ENCODE measurements at places on chromosomes 16 and 17.

DNA sequence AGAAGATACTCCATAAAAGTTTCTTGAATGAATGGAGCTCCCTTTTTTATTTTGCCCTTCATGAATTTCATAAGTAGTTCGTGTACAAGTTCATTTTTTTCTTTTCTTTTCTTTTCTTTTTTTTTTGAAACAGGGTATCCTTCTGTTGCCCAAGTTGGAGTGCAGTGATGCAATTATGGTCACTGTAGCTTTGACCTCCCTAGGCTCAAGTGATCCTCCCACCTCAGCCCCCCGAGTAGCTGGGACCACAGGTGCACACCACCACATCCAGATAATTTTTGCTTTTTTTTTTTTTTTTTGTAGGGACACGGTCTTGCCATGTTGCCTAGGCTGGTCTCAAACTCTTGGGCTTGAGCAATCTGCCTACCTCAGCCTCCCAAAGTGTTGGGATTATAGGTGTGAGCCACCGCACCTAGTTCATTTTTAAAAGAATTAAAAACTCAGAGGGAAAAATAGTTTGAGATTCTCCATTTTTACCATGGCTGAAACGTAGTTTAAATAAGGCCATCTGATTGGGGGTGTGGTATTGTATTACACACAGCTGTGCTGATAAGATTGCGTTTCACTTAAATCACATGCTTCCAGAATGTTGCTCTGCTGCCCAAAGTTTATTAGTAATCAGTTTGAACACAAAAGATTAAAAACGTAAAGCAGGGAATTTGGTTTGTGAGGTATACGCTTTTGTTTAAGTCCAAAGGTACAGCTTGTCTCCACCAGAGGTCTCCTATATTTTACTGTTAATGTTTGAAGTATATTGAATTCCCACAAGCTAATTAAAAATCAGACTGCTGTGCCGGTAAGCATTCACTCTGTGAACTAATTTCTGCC is 154.1 kb downstream of the SOCS1 start:
- DNase-seq, result no peak

- DNase-seq, result peak; percentile 18
Measured at GRCh38 chr16:85557083-85557970, 55.8 kb upstream of the GSE1 start.

GRCh38 chr17:78313735-78314648 is 45.9 kb downstream of the SOCS3 start:
- peak; percentile 74 for DNase-seq

- DNase-seq, result no peak
Measured at GRCh38 chr17:76131692-76132573, 9.1 kb downstream of the FOXJ1 start.

DNA sequence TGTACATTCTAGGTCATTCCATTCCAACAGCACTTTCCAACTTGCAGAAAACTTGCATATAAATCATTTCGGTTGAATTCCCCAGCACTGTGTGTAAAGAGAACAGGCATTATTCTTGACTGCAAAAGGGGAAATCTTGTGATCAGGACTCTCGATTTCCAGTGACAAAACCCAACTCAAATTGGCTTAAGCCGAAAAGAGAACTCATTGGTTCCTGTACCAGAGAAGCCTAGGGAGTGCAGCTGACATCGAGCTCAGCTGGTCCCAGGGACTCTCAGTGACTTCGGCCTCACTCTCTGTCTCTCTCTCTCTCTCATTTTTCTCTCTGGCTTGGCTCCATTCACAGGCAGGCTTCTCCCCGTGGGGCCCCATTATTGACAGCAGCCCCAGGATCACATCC is 30.7 kb downstream of the CD300LF start:
- no peak for DNase-seq

GRCh38 chr16:22300427-22301071 is 3.3 kb downstream of the POLR3E start:
- DNase-seq, result peak; percentile 45

DNA sequence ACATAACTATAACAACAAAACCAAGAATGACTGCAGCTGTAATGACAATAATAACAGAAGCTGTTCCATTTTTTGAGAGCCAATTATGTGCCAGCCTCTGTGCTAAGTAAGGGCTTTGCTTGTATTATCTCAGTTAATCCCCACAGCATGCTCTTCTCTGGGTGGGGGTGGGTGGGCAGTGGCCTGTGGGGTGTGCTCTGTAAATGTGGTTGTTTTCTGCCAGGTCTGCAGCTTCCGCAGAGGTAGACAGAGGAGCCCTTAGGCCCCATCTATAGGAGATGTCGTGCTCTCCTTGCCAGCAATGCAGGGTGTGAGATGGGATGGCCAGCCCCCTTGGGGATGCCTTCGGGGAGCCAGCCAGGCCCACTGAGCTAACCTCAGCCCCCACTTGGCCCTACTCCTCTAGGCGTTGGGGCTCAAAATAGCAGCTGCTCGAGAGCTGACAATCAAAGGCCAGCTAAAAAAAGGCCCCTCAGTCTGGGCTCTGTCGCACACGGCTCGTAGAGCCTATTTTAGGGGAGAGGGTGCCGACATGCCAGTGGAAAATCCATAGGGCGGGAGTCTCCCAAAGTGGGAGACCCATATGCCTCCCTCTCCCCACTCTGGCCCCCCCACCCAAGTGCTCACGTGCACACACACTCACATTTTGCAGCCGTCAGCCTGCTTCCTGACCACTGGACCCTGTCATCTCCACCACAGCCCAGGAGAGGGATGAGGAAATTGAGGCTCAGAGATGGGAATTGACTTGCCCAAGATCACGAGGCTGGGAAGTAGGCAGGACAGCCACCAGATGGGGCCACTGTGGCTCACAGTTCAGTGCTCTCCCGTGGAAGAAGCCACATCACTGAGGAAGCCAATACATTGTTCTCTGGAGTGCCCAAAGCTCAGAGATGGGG is 15.8 kb downstream of the CDH16 start:
- DNase-seq, result no peak

DNA sequence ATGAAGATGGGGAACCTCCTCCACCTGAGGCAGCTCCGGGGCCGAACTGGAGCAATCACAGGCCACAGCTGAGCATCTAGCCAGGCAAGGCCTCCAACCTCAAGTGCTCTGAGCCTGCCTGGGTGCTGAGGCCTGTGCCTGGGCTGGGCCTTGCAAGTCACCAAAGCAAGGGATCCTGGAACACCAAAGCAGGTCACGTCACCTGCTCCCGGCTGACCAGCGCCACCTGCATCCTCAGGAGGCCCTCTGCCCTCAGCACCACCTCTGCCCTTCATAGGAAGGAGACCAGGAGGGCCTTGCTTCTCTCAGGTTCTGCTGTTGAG is 68.0 kb downstream of the SMPD3 start:
- DNase-seq, result no peak

GRCh38 chr17:57593739-57594462 is 151.2 kb downstream of the CCDC182 start:
- no peak for DNase-seq

GRCh38 chr17:22703204-22703603 is 1010.9 kb downstream of the KCNJ18 start:
- DNase-seq, result no peak

DNA sequence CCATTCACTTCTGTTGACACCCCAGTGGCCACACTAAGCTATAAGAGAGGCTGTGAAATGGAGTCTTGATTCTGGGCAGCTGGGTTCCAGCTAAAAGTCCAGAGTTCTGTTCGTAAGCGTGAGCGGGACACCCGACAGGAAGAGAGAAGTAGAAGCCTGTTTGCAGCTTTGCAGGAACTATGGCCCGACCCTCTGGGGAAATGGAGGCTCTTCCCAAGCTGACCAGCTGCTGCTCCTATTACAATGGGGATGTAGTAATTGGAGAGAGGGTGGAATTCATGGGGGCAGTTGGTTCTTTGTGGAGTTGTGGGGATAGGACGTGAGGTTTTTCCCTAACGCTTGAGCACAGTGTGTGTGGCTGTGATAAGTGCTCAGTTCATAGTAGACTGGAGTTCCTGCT is 28.4 kb downstream of the UBALD1 start:
- no peak for DNase-seq

- DNase-seq, result no peak
Measured at GRCh38 chr16:79307214-79307613, 293.3 kb downstream of the MAF start.

GRCh38 chr16:80285104-80285503 is 255.7 kb upstream of the DYNLRB2 start:
- no peak for DNase-seq

- DNase-seq, result no peak
Measured at GRCh38 chr16:87058728-87059250, 258.4 kb downstream of the C16orf95 start.

GRCh38 chr16:65453646-65454045 is 331.8 kb upstream of the CDH11 start:
- DNase-seq, result no peak

GRCh38 chr17:67559381-67559966 is 158.3 kb upstream of the NOL11 start:
- peak; percentile 44 for DNase-seq

DNA sequence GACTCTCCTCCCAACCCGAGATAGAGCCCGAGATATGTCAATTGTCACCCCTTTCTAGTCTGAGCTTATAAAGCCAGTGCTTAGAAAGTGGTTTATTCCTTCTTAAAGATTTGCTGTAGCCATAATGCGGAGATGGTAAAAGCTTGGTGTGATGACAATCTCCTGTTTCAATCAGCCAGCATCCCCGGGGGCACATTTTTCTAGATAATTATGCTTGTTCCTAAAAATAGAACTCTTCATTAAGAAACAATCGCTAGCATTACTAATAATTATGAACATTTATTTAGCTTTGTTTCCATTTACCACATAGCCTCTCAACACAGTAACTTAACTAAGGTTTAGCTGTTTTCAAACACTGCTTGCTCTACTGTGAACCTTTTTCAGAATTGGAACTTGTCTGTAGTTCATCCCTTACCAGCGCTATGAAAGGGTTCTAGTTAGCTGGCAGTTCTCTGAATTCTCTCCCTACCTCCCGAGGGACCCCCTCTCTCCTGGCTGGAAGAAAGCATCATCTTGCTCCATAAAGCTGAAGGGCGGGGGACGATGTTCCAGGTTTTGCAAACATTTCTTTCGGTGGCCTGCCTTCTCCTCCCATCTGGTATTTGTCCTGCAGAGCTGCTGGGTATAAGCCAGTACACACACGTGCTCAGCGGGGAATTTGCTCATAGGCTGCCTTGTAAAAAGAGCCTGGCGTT is 922 bp upstream of the MRPL58 start:
- no peak for DNase-seq

- no peak for DNase-seq
Measured at GRCh38 chr17:81910840-81911276, 341 bp downstream of the PCYT2 start.

GRCh38 chr17:79075446-79075750 is 774 bp downstream of the ENGASE start:
- no peak for DNase-seq

DNA sequence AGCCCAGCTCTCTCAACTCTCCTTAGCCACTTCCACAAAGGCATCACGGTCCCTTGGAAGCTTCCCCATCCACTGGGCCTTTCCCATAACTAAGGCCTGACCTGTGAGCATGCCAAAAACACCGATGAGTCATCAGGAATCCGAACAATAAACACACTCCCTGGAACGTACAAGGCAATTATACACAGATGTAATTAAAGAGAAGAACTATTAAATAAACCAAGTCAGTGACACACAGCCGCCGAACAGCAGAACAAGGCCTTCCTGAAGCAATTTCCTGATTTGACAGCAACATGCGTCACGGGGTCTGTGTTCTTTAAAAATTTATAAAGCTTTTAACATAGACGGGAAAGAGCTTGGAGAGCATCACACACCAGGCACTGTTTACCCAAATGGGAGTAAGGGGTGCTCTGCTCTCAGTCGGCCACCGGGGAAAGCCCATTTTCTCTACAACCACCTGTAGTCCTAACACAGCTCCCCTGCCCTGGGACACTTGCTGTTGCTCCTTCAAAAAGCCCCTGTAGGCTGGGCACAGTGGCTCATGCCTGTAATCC is 29.4 kb downstream of the COG7 start:
- DNase-seq, result no peak

DNA sequence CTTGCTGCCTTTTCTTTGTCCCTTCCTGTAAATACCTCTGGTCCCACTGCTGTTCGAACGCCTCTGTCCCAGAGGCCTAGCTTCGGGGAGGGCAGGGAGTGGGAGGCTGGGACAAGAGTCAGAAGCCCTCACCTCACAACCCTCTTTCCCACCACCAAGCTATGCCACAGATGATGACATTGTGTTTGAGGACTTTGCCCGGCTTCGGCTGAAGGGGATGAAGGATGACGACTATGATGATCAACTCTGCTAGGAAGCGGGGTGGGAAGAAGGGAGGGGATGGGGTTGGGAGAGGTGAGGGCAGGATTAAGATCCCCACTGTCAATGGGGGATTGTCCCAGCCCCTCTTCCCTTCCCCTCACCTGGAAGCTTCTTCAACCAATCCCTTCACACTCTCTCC is 10.4 kb downstream of the ARRB2 start:
- no peak for DNase-seq

- DNase-seq, result no peak
Measured at GRCh38 chr17:35841505-35841904, 27.2 kb downstream of the HEATR9 start.

DNA sequence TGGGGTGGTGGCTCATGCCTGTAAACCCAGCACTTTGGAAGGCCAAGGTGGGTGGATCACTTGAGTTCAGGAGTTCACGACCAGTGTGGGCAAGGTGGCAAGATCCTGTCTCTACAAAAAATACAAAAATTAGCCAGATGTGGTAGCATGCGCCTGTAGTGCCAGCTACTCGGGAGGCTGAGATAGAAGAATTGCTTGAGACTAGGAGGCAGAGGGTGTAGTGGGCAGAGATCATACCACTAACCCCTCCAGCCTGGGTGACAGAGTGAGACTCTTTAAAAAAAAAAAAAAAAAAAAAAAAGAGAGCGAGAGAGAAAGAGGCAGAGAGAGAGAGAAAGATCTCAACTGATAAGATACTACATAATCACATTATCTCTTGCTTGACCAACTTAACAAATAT is 45.9 kb downstream of the KANSL1 start:
- no peak for DNase-seq

GRCh38 chr17:17151541-17151940 is 54.6 kb downstream of the PLD6 start:
- DNase-seq, result no peak

GRCh38 chr17:21282231-21282630 is 2.3 kb upstream of the MAP2K3 start:
- no peak for DNase-seq

DNA sequence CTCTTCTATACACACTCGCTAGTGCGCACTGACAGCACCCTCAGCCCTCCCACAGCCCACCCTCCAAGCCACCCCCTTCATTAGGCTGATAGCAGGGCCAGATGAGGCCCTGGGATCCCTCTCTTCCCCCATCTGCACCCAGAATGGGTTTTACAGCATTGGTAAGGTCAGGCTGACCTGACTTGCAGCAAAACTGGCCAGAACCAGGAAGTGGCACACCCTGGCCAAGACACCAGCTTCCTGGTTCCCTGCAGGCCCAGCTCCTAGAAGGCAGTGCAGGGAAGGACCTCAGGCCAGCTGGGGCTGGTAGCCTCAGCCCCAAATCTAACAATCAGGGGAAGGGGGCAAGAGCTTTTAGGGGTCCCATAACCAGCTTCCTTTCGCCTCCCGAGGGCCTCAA is 50.0 kb upstream of the MRPS23 start:
- DNase-seq, result no peak
